ENCODE measurements at places on chromosomes 7 and 10. TPM values are rescaled to one million over a fixed set of nuclear protein-coding genes. Genes with fewer than 3 reads are reported as not detected.
A peak's percentile ranks its signal among the peaks of the same experiment; 100 is the strongest.

GRCh38 chr10:571166-571565 is 118.3 kb downstream of the DIP2C start:
- H3K27ac ChIP-seq = no peak overlapping the region
- no peaks in the 10 kb centered on the region for H3K36me3 ChIP-seq
- H3K4me1 ChIP-seq = no peaks in the 10 kb centered on the region
- no peak overlapping the region for H3K4me3 ChIP-seq
- H3K27me3 ChIP-seq = peaks cover 5% of the 10 kb centered on the region
- no peak for DNase-seq

GRCh38 chr10:64358907-64359306 is 837.7 kb downstream of the REEP3 start:
- no peak overlapping the region for H3K4me3 ChIP-seq
- H3K36me3 ChIP-seq = no peaks in the 10 kb centered on the region
- DNase-seq = no peak
- H3K4me1 ChIP-seq = no peaks in the 10 kb centered on the region
- no peak overlapping the region for H3K27ac ChIP-seq

GRCh38 chr10:4199196-4199595 is 414.2 kb upstream of the KLF6 start:
- no peak overlapping the region for H3K4me3 ChIP-seq
- no peaks in the 10 kb centered on the region for H3K27me3 ChIP-seq
- H3K36me3 ChIP-seq = no peaks in the 10 kb centered on the region
- H3K27ac ChIP-seq = no peak overlapping the region
- DNase-seq = no peak

- H3K27me3 ChIP-seq = peaks cover 20% of the 10 kb centered on the region
- no peak overlapping the region for H3K4me3 ChIP-seq
- H3K27ac ChIP-seq = no peak overlapping the region
- no peak for DNase-seq
Measured at GRCh38 chr7:155540553-155540952, 5.8 kb downstream of the CNPY1 start.

- no peak overlapping the region for H3K4me3 ChIP-seq
- no peaks in the 10 kb centered on the region for H3K27me3 ChIP-seq
- DNase-seq = no peak
- H3K27ac ChIP-seq = no peak overlapping the region
Measured at GRCh38 chr7:139617074-139617473, 93.6 kb downstream of the CLEC2L start.

DNA sequence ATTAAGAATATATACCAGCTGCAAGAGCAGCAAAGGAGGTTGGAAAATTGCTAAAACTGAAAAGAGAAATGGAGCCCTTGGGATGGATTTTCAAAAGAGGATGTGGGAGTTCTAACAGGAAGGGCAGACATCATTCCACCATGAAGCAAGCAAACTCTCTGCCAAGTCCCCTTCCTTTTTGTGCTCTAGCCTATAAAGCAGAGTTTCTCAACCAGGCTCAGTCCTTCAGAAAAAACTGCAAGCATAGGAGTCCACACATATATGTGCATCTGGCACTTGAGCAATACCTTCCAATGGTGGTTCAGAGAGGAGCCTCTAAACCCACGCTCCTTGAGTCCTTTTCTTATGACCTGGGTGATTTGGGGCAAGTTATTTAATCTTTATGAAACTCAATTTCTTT is 98.6 kb upstream of the MKX start:
- no peaks in the 10 kb centered on the region for H3K36me3 ChIP-seq
- no peaks in the 10 kb centered on the region for H3K4me1 ChIP-seq
- no peak overlapping the region for H3K27ac ChIP-seq
- no peak overlapping the region for H3K4me3 ChIP-seq

- H3K36me3 ChIP-seq = peaks cover 13% of the 10 kb centered on the region
- H3K4me1 ChIP-seq = peaks cover 35% of the 10 kb centered on the region
- no peak for DNase-seq
- peak overlapping the region; percentile 83 for H3K4me3 ChIP-seq
- H3K27me3 ChIP-seq = peaks cover 3% of the 10 kb centered on the region
Measured at GRCh38 chr10:118343115-118343514, 991 bp upstream of the FAM204A start.

GRCh38 chr7:42237811-42238541 is 967 bp upstream of the GLI3 start:
- H3K27me3 ChIP-seq = peaks cover 58% of the 10 kb centered on the region
- peaks cover 3% of the 10 kb centered on the region for H3K36me3 ChIP-seq
- H3K27ac ChIP-seq = no peak overlapping the region
- H3K4me3 ChIP-seq = peak overlapping the region; percentile 66

DNA sequence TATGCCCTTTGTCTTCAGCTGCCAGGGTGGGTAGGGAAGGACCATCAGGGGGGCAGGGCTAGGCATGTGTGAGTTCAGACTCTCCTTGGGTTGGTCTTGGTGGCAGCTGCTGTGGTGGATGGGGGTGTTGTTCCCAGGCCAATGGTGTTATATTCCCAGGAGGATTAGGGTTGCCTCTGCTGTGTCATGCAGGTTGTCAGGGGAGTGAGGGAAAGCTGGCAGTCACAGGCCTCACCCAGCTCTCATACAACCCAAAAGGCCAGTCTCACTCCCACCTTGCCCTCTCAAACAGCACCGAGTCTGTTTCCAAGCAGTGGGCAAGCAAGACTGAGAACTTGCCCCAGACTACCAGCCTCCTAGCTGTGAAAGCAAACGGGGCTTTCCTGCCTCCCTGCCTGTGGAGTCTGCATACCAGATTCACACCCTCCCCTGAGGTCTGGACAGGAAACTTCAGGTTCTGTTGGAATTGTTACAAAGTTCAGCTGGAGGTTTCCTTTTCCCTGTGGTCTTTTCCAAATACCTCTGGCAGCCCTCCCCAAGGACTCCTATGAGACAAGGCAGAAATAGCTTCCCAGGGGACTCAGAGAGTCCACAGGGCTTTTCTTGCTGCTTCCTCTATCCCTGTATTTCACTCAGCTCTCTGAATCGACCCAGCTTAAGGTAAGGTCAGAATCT is 1.4 kb downstream of the HYAL4 start:
- no peak overlapping the region for H3K27ac ChIP-seq
- no peak for DNase-seq
- H3K36me3 ChIP-seq = no peaks in the 10 kb centered on the region
- H3K27me3 ChIP-seq = peaks cover 6% of the 10 kb centered on the region

GRCh38 chr7:2272031-2272430 is 30.0 kb downstream of the NUDT1 start:
- no peak for DNase-seq
- no peak overlapping the region for H3K27ac ChIP-seq
- peaks cover 5% of the 10 kb centered on the region for H3K36me3 ChIP-seq
- no peaks in the 10 kb centered on the region for H3K4me1 ChIP-seq

- no peaks in the 10 kb centered on the region for H3K36me3 ChIP-seq
- no peaks in the 10 kb centered on the region for H3K4me1 ChIP-seq
- H3K4me3 ChIP-seq = no peak overlapping the region
- no peak for DNase-seq
- no peaks in the 10 kb centered on the region for H3K27me3 ChIP-seq
- no peak overlapping the region for H3K27ac ChIP-seq
Measured at GRCh38 chr7:81402227-81402626, 367.6 kb downstream of the HGF start.

DNA sequence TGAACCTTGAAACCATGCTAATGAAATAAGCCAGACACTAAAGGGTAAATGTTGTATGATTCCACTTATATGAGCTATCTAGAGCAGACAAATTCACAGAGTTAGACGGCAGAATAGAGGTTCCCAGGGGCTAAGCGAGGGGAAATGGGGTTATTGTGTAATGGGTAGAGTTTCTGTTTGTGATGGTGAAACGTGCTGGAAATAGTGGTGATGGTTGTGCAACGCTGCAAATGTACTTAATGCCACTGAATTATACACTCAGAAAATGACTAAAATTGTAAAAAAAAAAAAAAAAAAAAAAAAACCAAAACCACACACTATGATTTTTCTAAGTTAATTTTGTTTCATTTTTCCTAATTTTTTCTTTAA is 30.0 kb downstream of the SFXN4 start:
- H3K27me3 ChIP-seq = no peaks in the 10 kb centered on the region
- DNase-seq = peak; percentile 38
- H3K4me1 ChIP-seq = peaks cover 62% of the 10 kb centered on the region

DNA sequence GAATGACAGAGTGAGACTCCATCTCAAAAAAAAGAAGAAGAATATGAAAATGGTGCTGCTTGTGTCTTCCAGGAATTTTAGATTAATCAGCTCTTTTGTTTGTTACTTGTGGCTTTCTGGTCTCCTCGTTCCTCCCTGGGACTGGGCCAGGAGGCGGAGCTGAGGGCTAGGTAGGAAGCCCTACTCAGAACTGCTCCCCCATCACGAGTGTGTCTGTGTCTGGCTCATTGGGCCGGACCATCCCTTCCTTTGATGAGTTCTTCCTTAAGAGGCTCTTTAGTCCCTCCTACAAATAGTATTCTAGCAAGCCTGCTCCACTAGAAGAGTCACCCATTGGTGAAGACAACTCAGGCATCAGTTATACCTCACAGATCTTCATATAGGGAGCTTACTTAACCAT is 56.8 kb upstream of the YAE1 start:
- no peak overlapping the region for H3K4me3 ChIP-seq
- peaks cover 29% of the 10 kb centered on the region for H3K4me1 ChIP-seq
- DNase-seq = no peak
- no peaks in the 10 kb centered on the region for H3K36me3 ChIP-seq

DNA sequence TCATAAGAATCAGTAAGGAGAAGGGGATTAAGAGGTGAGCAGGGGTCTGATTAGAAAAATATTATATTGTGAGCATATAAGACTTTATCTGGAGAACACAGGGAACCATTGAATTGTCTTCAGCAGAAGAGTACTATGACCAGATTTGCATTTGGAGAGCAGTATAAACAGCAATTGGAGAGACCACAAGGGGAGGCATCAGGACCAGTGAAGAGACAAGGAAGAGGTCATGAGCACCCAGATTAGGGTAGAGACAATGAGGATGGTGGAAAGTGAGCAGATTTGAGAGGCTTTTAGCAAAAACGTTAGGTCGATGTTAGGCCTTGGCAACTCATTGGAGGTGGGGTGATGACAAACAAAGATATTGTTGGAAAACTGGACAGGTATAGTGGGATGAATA is 13.0 kb upstream of the SMIM30 start:
- no peaks in the 10 kb centered on the region for H3K27me3 ChIP-seq
- no peaks in the 10 kb centered on the region for H3K36me3 ChIP-seq
- H3K4me3 ChIP-seq = no peak overlapping the region
- no peak overlapping the region for H3K27ac ChIP-seq

DNA sequence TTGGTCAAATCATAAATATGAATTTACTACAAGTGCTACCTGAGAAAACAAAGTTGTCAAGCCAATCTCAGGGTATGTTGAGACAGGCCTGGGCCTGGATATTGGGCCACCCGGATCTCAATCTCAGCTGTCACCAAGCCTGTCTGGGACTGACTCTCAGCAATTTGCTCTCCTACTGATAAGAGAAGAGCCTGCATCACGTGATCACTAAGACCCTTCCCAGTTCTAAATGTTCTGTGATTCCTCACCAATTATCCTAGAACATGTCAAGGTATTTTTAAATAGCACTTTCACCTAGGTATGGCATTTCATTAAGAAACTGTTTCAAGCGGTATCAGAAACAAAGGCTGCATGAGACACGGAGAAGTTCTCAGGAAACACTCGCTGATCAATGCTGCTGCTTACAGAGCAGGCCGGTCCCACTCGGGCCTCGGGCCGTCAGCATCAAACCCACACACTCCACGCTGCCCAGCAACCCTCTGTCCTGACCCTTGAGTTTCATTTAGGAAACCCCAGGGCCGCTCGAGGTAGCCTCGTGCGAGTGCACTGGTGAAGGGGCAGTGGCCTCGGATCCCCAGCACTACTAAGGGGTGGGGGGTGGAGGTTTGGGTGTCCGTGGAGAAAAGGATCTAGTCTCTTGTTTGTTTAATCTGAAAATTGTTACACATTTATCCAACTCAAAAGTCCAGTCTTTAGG is 4.1 kb downstream of the KLF6 start:
- peak overlapping the region; percentile 97 for H3K4me3 ChIP-seq
- H3K36me3 ChIP-seq = peaks cover 83% of the 10 kb centered on the region
- peaks cover 57% of the 10 kb centered on the region for H3K4me1 ChIP-seq

GRCh38 chr10:50577681-50578350 is 45.9 kb downstream of the SGMS1 start:
- no peak for DNase-seq
- no peak overlapping the region for H3K4me3 ChIP-seq
- no peaks in the 10 kb centered on the region for H3K27me3 ChIP-seq
- H3K4me1 ChIP-seq = peaks cover 7% of the 10 kb centered on the region

- no peaks in the 10 kb centered on the region for H3K27me3 ChIP-seq
- H3K27ac ChIP-seq = no peak overlapping the region
- no peak overlapping the region for H3K4me3 ChIP-seq
- no peak for DNase-seq
Measured at GRCh38 chr10:17993361-17993760, 41.6 kb downstream of the SLC39A12 start.

DNA sequence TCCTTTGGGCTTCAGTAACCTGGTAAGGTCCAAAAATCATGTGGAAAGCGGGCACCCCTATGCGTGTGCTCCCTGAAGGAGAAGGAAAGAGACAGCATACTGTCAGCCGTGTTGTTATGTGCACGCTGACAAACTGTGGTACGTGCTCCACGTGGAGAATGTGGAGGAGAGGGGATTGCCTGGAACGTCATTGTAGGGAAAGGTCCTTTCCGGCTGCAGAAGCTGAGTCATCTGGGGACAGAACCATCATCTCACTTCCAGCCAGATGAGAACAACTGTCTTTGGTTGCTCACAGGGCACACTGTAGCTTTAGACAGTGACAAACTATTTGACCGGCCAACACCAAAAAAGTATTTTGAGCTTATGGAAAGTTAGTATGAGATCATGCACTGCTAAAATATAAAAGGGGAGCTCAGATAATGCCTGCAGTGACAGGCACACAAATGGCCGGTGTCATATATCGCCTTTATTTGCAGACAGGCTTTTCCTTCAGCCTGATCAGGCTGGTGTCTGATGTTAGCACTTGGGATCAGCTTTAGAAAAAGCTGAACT is 38.8 kb upstream of the GRB10 start:
- H3K4me3 ChIP-seq = no peak overlapping the region
- peaks cover 39% of the 10 kb centered on the region for H3K27me3 ChIP-seq
- no peak for DNase-seq
- no peak overlapping the region for H3K27ac ChIP-seq
- H3K4me1 ChIP-seq = peaks cover 4% of the 10 kb centered on the region

DNA sequence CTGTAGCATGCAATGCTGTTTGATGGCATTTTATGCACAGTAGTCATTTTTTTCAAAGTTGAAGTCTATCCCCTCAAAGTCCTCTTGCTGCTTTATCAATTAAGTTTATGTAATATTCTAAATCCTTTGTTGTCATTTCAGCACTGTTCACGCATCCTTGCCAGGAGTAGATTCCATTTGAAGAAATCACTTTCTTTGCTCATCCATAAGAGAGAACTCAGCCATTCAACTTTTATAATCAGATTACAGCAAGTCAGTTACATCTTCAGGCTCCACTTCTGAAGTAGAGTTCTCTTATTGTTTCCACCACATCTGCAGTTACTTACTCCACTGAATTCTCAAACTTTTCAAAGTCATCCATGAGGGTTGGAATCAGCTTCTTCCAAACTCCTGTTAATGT is 32.3 kb downstream of the SDHAF3 start:
- H3K4me3 ChIP-seq = no peak overlapping the region
- H3K36me3 ChIP-seq = peaks cover 4% of the 10 kb centered on the region
- H3K27me3 ChIP-seq = no peaks in the 10 kb centered on the region
- H3K4me1 ChIP-seq = no peaks in the 10 kb centered on the region

The HABP2 gene
- total RNA-seq = not detected

The ACSL5 gene
- 55.1 TPM for total RNA-seq

The LIPJ gene
- total RNA-seq = not detected

The CPXM2 gene
- total RNA-seq = not detected

The WASL gene
- 7.1 TPM for total RNA-seq

The SORCS1 gene
- total RNA-seq = not detected

The LIPK gene
- total RNA-seq = not detected

The HHEX gene
- 0.23 TPM for total RNA-seq

The FAM25G gene
- total RNA-seq = not detected

The YWHAG gene
- total RNA-seq = 83.1 TPM

The CRHR2 gene
- total RNA-seq = not detected

The ZNF365 gene
- 0.35 TPM for total RNA-seq

The EPHA1 gene
- 1.1 TPM for total RNA-seq
